ENCODE measurements at places on chromosomes 2 and 18.

GRCh38 chr2:70044290-70045040 is 42.8 kb upstream of the PCBP1 start:
- no peak for DNase-seq

DNA sequence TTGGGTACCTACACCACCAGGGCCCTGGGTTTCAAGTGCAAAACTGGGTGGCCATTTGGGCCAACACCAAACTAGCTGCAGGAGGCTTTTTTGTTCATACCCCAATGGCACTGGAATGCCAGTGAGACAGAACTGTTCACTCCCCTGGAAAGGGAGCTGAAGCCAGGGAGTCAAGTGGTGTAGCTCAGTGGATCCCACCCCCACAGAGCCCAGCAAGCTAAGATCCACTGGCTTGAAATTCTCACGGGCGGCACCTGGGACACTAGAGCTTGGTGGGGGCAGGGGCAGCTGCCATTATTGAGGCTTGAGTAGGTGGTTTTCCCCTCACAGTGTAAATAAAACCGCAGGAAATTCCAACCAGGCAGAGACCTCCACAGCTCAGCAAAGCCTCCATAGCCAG is 46.0 kb upstream of the FAM110C start:
- DNase-seq, result no peak

DNA sequence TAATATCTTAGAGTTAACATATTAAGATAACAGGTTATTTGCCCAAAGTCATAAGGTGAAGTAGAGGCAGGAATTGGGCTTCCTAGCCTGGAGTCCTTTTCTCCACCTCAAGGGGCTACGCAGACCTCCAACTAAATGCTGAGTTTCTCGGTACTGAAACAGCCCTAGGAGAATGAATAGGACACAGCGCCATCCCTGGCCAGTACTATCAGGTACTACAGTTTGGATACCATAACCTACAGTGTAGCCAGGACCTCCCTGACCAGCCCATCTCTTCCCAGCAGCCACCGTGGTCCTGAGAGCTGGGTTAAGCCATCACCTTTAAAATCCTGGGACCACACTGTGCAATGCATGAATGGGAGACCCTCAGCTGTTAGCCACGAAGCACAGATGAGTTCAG is 15.7 kb downstream of the CASP8 start:
- no peak for DNase-seq

DNA sequence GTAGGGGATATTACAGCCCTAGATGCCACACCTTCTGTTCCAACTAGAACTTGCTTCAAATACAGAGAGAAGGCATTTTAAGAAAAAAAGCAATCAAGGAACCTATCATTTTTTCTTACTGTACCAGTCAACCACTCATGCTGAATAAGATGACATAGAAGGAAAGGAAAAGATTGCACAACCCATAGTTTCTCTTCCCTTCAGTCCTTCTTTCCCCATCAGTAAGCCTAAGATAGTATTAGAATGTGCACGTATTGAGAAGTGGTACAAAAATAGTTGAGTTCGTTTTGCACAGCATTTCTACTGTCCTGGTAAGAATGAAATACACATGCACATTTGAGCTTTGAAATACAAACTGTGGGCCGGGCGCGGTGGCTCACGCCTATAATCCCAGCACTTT is 27.0 kb upstream of the HK2 start:
- DNase-seq, result no peak

- no peak for DNase-seq
Measured at GRCh38 chr18:26104035-26104434, 13.6 kb upstream of the SS18 start.

DNA sequence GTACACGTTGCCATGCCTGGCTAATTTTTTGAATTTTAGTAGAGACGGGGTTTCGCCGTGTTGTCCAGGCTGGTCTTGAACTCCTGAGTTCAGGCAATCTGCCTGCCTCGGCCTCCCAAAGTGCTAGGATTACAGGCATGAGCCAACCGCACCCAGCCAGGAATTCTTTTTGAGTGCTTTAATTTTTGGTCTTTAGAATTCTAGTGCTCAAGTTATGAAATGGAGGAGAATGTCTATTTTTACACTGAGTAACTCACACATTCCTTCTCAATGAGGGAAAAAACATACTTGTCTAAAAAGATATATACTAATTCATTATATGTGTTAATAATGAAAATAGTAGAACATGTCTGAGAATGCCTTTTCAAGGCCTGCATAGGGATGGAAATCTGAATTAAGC is 8.5 kb downstream of the ZNF396 start:
- no peak for DNase-seq

DNA sequence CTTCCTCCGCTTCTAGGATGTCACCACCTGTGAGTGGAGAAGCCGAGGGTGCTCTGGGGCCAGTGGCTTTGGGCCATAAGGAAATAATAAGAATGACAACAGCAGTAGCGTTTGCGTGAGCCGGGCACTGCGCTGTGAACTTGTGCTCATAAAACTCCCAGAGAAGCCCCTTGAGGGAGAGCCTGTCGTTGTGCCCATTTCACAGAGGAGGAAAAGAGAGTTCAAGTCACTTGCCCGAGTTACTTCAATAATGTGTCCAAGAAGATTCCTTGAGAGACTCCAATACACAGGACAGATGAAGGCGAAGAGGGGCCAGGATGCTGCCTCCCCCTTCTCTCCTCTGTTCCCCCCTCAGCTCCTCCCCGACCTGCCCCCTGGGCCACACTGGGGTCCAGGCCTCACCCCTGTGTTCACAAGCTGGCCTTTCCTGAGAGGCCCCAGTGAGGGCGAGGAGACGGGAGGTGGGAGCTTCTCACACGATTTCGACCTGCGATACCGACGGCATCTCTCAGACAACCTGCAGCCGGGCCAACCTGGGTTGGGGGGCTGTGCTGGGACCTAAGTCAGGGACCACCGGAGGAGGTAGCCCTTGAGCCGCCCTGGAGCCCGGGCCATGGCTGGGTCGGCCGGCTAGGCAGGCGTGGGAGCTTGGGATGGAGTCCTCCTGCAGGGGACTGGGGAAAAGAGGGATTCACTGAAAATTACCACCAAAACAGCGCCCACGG is 53.5 kb upstream of the UBE2F start:
- DNase-seq, result no peak

- DNase-seq, result no peak
Measured at GRCh38 chr18:55981712-55982475, 393.9 kb upstream of the TCF4 start.

DNA sequence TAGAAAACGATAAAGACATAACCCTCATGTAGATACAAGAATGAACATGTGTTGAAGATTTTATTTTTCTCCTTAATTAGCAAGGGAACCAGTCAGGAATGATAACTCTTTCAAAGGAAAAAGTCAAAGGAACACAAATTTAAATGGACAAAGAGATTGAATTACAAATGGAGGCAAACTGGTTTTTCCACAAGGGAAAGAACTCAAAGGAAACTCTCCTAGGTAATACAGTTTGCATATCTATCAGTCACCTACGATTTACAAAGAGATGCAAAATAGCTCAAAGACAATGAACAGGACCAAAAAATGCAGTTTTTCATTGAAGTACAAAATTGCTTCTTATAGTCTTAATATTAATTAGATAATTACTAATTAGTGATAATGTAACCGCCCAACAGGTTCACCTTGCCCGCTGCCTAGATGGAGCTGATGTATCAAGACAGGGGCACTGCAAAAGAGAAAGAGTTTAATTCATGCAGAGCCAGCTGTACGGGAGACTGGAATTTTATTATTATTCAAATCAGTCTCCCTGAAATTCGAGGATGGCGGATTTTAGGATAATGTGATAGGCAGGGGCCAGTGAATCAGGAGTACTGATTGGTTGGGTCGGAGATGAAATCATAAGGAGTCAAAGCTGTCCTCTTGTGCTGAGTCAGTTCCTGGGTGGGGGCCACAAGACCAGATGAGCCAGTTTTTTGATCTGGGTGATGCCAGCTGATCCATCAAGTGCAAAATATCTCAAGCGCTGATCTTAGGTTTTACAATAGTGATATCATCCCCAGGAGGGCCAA is 151.0 kb downstream of the TMEM17 start:
- no peak for DNase-seq

DNA sequence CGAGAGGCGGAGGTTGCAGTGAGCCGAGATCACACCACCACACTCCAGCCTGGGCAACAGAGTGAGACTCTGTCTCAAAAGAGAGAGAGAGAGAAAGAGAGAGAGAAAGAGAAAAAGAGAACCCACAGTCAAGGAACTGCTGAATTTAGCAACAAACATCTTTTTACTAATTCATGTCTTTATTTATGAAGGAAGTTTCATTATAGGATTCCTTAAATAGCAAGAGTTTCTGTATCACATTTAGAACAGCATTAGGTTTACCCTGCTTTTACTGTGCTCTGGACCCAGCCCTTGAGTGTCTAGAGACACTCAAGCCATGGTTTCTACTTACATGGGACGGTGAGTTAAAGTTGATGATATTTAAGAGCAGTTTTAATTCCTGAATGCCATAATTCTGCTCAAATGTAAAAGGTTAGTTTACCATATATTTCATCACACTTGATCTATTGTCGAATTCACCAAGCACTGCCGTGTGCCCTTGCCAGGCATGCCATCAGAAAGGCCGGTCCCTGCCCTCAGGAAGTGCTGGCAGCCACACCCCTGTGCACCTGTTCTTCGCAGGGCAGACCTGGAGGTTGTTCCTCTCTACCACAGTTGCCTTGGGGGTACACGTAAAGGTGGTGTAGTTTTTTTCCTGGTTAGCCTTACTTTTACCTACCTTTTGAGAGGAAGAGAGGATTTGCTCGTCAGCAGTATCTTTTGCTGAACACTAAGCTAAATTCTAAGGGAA is 153.3 kb downstream of the LDLRAD4 start:
- DNase-seq, result no peak

- no peak for DNase-seq
Measured at GRCh38 chr2:7835693-7836680, 845.9 kb upstream of the ID2 start.

DNA sequence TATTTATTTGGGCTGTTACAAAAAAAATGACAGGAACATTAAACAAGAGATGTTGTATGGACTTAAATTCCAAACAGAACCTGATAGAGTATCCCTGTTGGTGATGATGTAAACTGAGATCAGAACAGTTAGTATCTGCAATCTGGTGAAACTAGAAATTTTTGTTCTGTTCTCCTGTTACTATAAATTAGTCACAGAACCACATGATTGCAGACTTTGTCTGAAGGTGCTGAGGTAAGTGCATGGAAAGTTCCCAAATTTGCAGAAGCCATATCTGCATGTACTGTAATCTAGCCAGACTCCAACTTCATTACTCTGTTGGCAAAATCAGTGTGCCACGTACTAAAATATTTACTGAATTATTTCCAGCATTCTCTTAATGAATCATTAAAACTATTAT is 516.3 kb upstream of the FSIP2 start:
- no peak for DNase-seq

DNA sequence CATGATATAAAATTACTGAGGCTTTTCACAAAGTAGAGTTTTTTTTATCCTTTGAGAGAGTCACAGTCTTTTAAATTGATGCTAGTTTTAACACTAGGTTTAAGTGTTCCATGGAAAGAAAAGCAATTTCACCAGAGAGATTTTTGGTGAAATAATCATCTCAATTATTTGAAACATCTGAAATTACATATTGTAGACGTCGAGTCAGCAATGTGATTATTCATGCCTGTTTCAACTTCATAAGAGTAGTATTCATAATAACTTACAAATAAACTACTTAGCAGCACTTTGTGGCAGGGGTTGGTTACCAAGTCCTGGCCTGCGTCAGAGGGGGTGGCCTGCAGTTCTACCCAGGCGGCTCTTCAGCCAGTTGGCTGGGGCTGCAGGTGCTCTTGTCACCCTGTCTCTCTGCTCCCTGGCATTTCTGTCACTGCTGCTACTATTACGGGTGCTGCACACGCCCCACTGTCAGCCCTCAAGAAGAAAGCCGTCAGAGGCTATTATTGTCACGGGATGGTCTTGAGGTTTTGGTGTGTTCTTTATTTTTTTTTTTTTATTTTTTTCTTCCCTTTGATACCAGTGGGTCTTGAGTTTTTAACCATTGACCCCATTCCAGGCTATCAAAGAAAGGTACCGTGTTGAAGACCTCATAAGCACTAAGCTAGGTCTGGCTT is 50.4 kb downstream of the MALT1 start:
- DNase-seq, result no peak

DNA sequence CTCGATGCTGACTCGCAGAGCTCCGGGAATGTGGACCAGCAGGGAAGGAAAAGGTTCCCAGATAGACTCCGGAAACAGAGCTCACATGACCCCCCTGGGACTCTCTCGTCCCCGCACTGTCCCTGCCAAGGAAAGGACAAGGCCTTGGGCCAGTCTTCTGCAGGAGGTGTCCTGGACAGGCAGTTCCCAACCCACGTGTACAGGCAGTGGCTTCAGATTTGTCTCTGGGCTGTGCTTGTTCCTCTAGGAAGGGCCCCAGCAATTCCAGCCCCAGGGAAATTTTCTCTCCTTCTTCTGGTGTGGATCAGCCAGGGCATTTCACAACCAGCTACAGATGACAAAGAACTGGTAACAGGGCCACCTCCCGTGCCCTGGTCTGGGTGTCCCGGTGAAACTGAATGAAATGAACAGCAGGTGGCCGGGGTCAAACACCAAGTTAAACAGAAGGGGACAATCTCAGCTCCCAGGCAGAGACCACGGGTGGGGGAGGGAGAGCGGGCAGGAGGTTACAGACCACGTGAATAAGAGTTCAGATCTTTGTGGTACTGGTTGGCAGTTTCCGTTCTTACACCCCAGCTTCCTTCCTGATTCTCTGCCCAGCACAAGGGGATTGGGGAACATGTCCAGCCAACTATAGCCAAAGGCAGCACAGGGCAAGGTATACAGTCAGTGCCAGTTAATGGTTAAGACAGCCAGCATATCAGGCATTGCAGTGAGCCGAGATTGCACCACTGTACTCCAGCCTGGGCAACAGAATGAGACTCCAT is 52.2 kb upstream of the CAB39 start:
- peak; percentile 15 for DNase-seq

- no peak for DNase-seq
Measured at GRCh38 chr2:230010501-230010900, 58.2 kb downstream of the SLC16A14 start.

DNA sequence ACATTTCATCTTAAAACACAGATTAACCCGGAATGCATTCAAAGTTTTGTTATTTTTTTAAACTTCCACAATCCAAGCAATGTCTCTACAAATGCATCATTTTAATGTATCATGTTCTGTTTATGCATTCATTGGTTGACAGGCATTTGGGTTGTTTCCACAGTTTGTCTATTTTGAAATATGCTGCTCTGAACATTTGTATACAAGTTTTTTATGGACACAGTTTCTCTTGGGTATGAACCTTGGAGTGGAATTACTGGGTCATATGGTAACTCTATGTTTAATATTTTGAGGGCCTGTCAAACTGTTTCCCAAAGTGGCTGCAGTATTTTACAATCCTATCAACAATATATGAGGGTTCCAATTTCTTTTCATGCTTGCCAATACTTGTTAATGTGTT is 57.3 kb downstream of the GULP1 start:
- no peak for DNase-seq

DNA sequence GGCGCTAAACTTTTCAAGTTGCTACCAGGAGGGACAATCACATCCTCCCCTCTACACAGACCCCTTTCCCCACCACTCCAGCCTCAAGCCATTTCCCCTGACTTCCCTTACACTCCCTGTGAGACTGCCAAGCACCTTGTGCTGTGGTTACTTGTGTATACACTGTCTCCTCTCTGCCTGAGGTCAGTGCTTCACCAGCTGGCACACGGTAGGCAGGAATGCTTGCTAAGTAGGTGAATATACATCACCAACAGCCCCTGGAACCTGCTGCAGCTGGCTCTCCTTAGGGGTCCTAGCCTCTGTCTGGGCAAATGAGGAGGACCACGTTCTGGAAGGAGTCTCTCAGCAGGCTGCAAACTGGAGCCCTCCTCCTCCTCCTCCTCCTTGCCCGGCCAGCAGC is 38.3 kb upstream of the ACAA2 start:
- DNase-seq, result no peak

- DNase-seq, result no peak
Measured at GRCh38 chr18:25990473-25990872, 99.9 kb downstream of the SS18 start.

- no peak for DNase-seq
Measured at GRCh38 chr2:104177179-104177578, 676.7 kb upstream of the POU3F3 start.
